Uterine smooth muscle cell (primary cell): ENCODE measurements at places on chromosomes 3 and 15. TPM values are rescaled to one million over a fixed set of nuclear protein-coding genes. Genes with fewer than 3 reads are reported as not detected.

ZNF660 gene
- 0.55 and 1.7 TPM in 2 replicates for total RNA-seq

SLC22A13 gene
- 0.22 and 0.25 TPM in 2 replicates for total RNA-seq

LDHAL6B gene
- under 0.01 TPM in 1 of 2 replicates, not detected in the other for total RNA-seq

LRRK1 gene
- total RNA-seq = 10.6 and 15.7 TPM in 2 replicates

HRG gene
- not detected in 2 replicates for total RNA-seq

ATP2B2 gene
- total RNA-seq = not detected in 2 replicates

SERINC4 gene
- 0.11 TPM in 1 of 2 replicates, not detected in the other for total RNA-seq

POLQ gene
- 6.5 and 18.6 TPM in 2 replicates for total RNA-seq

ZNF80 gene
- not detected in 2 replicates for total RNA-seq

PRR20G gene
- not detected in 2 replicates for total RNA-seq

GRK7 gene
- total RNA-seq = under 0.01 TPM in 1 of 2 replicates, not detected in the other

CFAP20DC gene
- total RNA-seq = 2.9 and 7.1 TPM in 2 replicates

SV2B gene
- under 0.01 and 0.12 TPM in 2 replicates for total RNA-seq

ERICH6 gene
- total RNA-seq = 0.22 TPM in 1 of 2 replicates, not detected in the other

VPS13C gene
- 92.9 and 114 TPM in 2 replicates for total RNA-seq

SLC12A1 gene
- total RNA-seq = not detected in 2 replicates

SLC6A11 gene
- total RNA-seq = not detected in 2 replicates

PCOLCE2 gene
- 16.6 and 25.4 TPM in 2 replicates for total RNA-seq

UBE2E1 gene
- 125 and 203 TPM in 2 replicates for total RNA-seq

GOLGA6B gene
- total RNA-seq = not detected in 2 replicates

PPP1R2 gene
- total RNA-seq = 111 and 113 TPM in 2 replicates

GOLGA6D gene
- total RNA-seq = 0.12 TPM in 1 of 2 replicates, not detected in the other

ACKR4 gene
- total RNA-seq = 1.5 and 2.1 TPM in 2 replicates

RPP25 gene
- total RNA-seq = 2.1 and 2.9 TPM in 2 replicates

NDN gene
- 39.5 and 59.1 TPM in 2 replicates for total RNA-seq

TEX55 gene
- total RNA-seq = not detected in 2 replicates

LTF gene
- under 0.01 TPM in 1 of 2 replicates, not detected in the other for total RNA-seq

PCLAF gene
- 25.0 and 44.9 TPM in 2 replicates for total RNA-seq

MESP2 gene
- 0.55 and 0.75 TPM in 2 replicates for total RNA-seq

CCR9 gene
- not detected in 2 replicates for total RNA-seq

PPP2R3A gene
- 14.9 and 20.4 TPM in 2 replicates for total RNA-seq
